ENCODE measurements at places on chromosomes 12 and 14.

GRCh38 chr14:70282666-70283065 lies 76.8 kb downstream of the COX16 start:
- no peak for DNase-seq

- DNase-seq = no peak
Measured at GRCh38 chr12:131622422-131622955, 88.4 kb upstream of the SFSWAP start.

- no peak for DNase-seq
Measured at GRCh38 chr14:94394581-94395207, 6.3 kb upstream of the SERPINA1 start.

DNA sequence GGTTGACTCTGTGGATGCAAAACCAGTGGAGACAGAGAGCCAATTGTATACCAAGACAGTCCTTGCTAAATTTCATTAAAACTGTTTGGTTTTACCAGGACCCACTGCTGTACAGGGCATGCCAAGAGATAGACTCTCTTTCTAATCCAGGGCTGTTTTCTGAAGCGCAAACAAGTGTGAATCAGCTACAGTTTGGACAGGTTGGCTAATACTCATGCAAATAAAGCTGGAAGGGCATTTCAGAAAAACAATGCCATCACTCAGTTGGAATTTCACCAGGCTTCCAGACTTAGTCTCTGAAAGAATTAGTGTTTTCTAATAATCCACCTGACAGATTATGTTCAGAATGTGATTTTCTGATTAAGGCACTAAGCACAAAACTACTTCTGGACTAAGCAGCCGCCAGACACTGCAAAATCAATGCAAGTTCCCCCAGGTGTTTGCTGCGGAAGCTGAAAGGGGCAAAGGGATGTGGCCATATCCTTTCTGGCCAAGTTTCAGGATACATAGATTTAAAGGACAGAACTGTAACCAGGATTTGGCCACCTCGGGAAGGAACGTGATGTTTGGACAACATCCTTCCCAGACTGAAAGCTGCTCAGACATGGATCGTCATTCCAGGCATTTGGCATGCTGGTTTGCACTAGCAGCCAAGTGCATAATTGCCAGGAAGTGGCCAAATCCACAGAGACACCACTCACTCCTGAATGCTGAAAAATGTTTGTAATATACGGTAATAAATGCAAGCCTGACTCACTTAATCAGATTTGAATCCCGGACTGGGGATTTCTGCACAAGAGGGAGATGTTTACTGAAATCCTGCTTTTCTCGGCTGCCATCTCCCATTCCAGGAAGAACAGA lies 32.0 kb upstream of the CDKN3 start:
- DNase-seq = peak; percentile 80

DNA sequence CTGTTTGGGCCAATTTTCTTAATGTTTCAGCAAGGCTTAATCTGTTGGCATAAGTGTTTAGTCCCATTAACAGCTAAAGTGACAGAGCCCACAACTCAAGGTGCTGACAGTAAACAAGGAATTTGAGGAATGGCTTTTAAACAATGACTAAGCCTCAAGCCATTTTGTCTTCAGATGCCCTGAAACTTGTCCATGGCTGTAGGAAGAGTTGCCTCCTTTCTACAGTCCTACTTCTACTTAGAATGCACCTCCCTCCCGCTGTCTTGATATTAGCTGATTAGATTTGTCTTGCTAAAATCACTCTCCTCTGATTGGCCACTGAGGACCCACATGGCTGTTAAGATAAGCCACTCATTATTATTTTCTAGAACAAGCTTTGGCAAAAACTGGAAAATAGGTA lies 188.4 kb upstream of the OTX2 start:
- no peak for DNase-seq

DNA sequence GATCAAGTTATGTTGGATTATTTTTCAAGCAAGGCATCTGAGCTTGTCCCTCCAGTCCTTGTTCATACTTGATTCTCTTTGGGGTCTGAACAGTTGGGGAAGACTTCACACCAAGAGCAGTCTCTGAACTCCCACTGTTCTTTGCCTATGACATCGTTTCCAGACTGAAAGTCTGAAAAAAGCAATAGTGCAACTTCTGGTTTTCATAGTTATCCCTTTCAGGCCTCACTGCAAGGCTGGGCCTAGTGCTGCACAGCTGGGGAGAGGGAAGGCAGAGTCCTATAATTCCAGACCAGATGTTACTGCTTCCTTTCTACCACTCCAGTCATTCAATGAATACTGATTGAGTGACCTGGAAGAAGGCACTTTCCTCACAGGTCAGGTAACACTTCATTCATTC lies 187.1 kb upstream of the CCND2 start:
- DNase-seq = no peak

DNA sequence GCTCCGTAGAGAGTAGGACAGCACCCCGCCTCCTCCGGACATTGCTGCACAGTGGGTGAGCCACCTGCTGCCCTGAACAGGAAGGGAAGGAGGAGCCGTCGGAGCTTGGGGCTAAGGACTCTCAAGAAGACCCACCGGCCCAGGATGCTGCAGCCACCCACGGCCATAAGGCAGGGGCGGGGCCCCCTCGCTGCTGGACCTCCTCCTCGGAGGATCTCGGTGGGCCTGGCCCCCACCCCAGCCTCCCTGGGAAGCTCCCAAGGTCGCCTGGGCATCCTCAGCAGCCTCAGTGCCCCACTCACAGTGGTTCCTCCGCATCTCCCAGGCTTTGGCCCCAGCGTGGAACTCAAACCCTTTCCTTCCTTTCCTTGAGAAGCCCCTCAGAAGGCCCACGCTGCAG lies 68.6 kb upstream of the DIO3 start:
- no peak for DNase-seq

Data from NCI-H1048 (cell line).